ENCODE measurements at places on chromosomes 4 and X.

- no peak for DNase-seq
Observed at GRCh38 chr4:12123707-12124106, 695.0 kb upstream of the HS3ST1 start.

DNA sequence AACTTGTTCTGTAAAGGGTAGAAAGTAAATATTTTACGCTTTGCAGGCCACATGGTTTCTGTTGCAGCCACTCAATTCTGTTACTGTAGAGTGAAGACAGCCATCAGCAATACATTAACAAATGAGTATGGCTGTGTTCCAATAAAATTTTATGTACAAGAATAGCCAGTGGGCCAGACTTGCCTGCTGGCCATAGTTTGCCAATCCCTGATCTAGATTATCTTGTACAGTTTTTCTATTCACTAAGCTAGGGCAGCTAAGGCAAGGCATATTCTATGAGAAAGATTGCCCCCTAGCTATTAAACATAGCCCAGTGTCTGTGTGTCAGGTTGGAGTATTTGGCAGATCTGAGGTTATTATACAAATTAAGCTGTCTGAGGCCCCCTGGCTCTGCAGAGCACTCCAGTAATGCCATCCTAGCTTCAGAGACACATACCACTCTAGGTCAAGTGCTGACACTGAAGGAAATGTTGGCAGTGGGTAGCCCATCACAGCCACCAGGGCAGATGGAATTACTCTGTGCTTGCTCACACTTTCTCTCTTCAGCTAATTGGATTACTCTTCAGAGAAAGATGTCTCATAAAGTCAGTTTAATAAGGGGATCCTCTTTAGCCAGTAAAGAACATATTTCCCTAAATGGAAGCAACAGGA lies 40.7 kb downstream of the MTTP start:
- DNase-seq, result no peak

GRCh38 chr4:7759216-7759615 lies 180.4 kb downstream of the AFAP1 start:
- DNase-seq, result no peak

GRCh38 chr4:176339936-176340761 lies 20.4 kb downstream of the SPCS3 start:
- DNase-seq, result no peak

DNA sequence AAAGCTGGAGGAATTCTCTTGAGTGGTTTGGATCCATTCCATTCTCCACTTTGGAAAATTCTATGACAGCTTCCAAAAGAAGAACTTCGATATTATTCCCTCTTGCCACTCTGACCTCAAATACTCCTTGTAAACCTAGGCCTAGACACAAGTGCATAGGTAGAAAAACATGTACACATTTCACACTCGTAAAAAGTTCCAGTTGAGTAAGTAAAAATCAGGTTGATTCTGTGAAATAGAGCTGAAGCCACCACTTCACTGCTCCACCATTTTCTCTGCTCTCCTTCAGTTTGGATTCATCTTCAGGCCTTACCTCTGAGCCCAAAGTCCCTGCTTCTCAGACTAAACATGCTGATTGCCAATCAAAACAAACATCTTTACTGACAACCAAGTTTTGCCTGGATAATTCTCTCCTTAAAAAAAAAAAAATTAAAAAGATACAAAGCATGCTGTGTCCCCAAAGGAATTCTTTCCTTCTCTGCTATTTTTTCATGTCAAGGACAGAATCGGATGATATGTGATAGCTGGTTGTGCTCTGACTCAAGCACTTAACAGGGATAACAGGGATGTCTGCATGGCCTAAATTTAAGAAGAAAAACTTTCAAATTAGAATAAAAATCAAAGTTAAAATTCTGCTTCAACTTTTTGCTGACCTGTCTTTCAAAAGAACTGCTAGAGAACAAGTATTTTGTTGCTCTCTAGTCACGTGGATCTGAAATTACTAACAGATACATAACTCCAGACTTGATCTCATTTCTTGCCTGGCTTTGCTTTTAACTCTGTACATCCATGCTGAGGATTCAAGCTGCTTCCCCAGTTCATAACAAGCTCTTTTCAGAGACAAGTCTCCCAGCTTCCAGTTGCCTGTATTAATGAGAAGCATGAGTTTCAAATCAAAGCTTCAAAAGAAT lies 420.9 kb upstream of the INTU start:
- no peak for DNase-seq

DNA sequence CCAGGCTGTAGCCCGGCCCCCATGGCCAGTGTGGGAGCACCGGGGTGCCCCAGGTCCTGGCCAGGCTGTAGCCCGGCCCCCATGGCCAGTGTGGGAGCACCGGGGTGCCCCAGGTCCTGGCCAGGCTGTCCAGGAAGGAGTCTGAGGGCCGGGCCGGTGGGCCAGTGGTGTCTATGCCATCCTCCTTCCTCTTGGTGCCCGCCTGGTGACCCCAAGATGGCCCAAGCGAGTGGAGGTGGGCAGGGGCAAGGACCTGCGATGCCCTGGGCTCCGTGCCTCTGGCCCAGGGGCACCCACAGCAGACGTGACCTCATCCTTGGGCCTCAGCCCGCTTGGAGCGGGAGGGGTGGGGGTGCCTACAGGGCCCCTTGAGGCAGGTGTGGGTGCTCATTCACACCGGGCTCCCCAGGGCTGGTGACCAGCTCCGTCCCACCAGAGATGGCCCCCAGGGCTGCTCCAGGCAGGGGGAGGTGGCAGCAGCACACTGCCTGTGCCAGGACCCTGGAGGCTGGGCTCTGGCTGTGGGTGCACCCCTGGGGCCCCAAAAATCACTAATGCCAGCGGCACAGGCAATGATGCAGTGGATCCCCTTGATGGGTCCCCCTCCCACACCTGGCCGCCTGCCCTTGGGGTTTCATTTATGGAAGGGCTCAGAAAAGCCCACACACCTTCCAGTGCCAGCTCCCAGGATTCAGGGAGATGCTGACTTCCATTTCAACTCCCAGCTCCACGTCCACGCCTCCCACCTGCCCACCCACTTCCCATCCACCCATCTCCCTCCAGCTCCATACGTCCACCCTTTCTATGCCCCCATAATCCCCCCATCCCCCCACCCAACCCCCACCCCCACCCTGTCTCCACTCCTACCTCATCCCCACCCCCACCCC lies 35.8 kb downstream of the TACC3 start:
- no peak for DNase-seq

GRCh38 chr4:119212964-119213606 lies 572 bp downstream of the USP53 start:
- DNase-seq, result peak; percentile 81

- no peak for DNase-seq
Observed at GRCh38 chr4:89723096-89723495, 113.9 kb downstream of the SNCA start.

GRCh38 chrX:40885989-40886388 lies 150.6 kb upstream of the MED14 start:
- DNase-seq, result no peak

GRCh38 chr4:76061982-76062381 lies 12.5 kb upstream of the ART3 start:
- DNase-seq, result no peak

DNA sequence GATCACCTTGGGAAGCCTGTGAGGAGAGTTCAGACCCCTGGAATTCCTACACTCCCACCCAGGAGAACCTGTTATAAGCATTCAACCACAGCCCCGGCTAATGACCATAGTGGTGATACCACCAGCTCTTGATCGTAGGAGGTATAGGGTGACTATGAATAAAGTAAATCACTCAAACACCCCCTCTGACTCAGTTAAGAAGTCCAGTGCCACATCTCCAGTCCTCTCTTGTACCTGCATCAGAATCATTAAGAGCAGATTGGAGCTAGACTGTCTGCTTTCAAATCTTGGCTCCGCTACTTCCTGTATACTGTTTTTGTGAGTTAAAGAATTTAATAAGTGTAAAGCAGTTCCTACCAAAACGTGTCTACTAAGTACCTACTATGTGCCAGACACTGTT lies 565.1 kb upstream of the DIPK2B start:
- no peak for DNase-seq

- DNase-seq, result no peak
Observed at GRCh38 chr4:40626183-40626990, 3.3 kb downstream of the RBM47 start.

DNA sequence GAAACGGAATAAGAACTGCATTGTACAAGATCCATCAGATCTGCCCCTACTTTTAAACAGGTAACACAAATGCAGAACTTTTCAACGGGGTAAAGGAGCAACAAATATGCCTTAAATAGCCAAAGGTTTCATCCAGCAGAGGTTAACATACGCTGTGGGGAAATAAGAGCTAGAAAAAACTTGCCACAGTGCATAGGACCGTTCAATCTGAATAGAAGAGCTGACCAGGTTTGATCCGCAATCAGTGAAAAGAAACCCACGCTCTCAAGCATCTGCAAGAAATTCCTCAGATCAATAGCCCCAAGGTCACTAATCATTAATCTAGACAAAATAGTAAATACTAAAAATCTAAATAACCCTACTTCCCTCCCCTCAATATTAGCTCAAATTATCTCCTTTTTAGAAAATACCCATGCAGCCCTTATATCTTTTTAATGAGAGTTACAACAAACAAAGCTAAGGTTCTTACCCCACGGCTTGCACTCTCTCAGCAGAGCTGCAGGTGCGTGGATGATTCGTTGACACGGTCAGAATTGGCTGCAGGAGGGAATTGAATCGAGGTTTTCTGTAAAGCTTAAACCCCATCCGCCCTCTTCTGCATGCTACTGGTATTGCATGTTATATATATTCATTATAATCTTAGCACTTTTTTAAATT lies at the start of gene TLR10:
Gene TLR10, minus strand, starts transcription at position 539 of the 657 bp plus-strand sequence. CDS start 7,400 bp downstream, outside the sequence.
- peak; percentile 48 for DNase-seq

GRCh38 chr4:58515226-58515625 lies 1405.0 kb upstream of the IGFBP7 start:
- DNase-seq, result no peak

GRCh38 chr4:105858466-105859040 lies 36.7 kb upstream of the NPNT start:
- no peak for DNase-seq

- DNase-seq, result no peak
Observed at GRCh38 chr4:80096175-80096850, 23.3 kb upstream of the ANTXR2 start.

GRCh38 chr4:13543032-13543838 lies 1.1 kb downstream of the NKX3-2 start:
- DNase-seq, result no peak

DNA sequence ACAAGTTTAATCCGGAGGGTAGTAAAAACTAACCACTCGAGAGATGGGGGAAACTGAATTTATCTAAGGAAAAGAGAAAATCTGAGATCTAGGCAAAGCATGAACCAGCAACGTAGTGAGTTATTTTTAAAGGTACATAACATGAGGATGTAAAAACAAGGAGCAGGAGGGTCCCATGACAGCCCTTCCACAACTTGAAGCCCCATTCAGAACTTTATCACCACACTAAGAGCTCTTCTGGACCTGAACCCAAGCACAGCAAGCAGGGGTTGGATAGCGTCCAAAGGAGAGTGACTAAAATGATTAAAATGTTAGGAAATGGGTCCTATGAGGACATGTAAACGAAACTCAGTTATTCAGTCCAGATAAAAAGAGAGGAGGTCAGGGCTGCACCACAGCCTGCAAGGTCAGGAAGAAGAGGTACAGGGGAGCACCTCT lies 16.2 kb downstream of the SH3RF1 start:
- peak; percentile 57 for DNase-seq

GRCh38 chr4:142265946-142266345 lies 580.2 kb downstream of the INPP4B start:
- DNase-seq, result no peak

DNA sequence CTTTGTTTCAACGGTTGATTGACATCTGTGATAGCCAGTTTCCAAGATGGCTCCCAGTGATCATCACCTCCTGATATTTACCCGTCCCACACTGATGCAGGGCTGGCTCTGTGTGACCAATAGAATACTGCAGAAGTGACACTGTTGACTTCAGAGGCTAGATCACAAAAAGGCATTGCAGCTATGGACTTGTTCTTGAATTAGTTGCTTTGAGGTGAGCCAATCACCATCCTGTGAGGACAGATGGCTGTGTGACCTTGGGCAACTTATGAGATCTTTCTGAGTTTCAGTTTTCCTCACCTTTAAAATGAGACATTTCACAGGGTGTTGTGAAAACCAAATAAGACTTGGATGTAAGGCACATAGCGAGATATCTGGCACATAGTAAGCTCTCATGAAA lies 1.8 kb upstream of the GPR82 start:
- DNase-seq, result no peak

DNA sequence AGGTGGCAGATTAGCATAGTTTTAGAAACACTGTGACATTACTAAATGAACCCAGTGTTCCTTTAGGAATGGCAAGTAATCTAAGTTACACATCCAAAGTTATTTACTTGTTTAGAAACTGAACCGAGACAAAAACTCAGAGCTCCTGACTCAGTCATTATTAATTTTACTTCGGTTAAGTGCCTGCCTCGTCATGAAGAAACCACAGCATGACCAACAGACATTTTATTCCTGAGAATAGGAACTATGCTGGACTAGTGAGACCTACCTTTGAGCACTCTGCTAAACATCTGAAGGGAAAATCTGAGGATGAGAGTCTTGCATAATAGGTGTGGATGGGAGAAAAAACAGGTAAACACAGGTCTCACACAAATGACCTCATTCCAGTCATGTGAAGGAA lies 2.5 kb downstream of the BEX1 start:
- no peak for DNase-seq

DNA sequence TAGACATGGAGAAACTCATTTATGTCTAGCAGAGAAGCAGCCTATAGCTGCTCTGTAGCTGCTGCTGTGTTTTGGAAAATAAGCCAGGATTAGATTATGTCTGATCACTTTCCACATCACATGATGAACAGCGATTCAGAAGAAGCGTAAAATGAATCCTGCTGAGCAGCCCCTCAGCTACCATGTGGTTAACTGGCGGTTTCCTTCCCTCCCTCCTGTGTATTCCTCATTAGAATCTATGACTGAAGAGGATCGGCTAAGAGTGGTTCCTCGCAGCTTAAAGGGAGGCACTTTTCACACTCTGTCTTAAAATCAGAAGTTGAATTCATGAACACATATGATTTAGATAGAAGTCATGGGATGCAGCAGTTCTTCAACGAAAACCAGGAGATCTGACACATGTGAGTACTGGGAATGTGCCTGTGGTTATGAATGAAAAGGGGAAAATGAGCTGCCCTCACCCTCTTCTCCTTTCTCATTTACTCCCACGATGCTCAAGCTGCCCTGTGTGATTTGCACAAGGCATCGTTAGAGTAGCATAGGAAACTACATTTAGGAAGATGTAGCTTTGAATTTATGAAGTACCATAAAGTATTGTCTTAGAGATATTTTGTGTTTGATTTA lies at the start of gene PPEF1:
Gene PPEF1, plus strand, starts transcription at position 220 of the 624 bp plus-strand sequence. Its CDS starts 136 bp downstream, at position 356.
- DNase-seq, result no peak

DNA sequence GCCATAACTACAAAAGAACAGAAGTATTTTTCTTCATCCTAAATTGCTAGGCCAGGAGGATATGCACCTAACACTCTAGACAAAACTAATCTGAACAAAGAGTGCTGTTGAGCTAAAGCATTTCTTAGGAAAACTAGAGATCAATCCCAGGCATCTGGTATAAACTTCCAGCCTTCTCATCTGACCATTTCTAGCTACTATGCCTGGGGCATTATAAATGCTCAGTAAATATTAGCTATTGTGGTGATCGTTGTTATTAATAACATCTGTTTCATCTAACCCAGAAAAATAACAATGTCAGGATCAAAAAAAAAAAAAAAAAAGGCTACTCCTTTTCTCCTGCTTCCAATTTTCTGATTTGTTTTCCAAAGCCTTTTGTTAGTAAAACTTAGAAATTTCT lies 7.7 kb upstream of the SLC10A6 start:
- no peak for DNase-seq

All from hematopoietic multipotent progenitor cell treated with erythropoietin and hydrocortisone succinate and interleukin-3 and kit ligand, for 17 days (in vitro differentiated cells).